Activated CD4-positive, CD25-positive, alpha-beta regulatory T cell (primary cell): ENCODE measurements at places on chromosomes 5 and 9.

DNA sequence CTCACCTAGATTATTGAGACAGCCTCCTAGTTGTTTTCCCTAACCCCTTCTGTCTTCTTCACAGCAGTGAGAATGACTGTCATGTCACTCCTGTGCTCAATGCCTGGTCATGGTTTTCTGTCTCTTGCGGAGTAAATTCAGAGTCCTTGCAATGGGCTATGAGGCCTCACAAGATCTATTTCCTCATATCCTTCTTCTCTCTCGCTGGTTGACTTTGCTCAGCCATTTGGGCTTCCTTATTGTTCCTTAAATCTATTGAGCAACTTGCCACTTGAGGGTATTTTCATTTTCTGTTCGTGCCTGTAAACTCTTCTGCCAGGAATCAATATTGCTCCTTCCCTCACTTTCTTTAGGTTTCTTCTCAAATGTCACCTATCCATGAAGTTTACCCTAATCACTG is 9.0 kb downstream of the PPP3R2 start:
- no peak for DNase-seq

- DNase-seq: no peak
These were observed 34.4 kb upstream of the SARDH start for GRCh38 chr9:133772581-133772980.

GRCh38 chr9:124355941-124356744 is 59.1 kb downstream of the PSMB7 start:
- no peak for DNase-seq

- no peak for DNase-seq
These were observed 98.7 kb downstream of the FANCC start for GRCh38 chr9:95218773-95219172.

DNA sequence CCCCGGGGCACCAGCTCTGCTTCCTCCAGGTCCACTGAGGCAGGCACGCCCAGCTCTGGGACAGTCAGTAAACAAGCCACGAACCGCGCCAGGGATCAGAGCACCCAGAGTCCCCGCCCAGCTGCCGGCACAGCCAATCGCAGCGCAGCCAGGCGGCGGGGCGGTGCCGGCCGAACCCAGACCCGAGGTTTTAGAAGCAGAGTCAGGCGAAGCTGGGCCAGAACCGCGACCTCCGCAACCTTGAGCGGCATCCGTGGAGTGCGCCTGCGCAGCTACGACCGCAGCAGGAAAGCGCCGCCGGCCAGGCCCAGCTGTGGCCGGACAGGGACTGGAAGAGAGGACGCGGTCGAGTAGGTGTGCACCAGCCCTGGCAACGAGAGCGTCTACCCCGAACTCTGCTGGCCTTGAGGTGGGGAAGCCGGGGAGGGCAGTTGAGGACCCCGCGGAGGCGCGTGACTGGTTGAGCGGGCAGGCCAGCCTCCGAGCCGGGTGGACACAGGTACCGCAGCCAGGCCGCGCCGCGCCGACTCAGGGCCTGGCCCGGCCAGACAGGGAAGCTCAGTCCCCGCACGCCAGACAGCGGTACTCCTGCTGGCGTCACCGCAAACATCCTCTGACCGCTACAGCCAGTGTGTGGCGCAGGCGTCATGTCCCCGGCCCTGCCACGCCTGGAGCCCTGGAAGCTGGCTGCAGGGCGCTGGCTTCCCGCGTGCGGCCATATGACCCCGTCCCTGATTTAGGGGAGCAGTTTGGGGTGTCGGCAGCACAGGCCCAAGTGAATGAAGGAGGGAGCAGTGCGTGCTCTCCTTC is at the start of gene CTSL:
Gene CTSL (plus strand): TSS at position 220 of the 810 bp plus-strand sequence. CDS start 1,485 bp downstream, outside the sequence.
- DNase-seq: peak; percentile 38

DNA sequence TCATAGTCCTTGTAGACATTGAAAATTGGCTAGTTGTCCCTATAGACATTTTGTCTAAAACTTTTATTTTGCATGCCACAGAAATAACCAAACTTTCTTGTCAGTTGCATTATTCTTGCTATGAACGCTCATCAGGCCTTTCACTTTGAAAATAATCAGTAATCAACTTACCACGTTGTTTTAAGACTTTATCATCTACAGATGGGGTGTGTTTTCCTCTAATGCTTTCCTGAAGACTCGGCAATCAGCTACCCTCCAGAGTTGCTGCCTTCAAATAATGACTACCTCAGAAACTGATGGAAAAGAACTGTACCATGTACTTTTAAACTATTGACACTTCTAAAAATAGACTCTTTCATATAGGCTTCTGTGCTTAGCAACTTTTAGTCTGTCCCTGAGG is 33.5 kb upstream of the HSPB3 start:
- DNase-seq: no peak

DNA sequence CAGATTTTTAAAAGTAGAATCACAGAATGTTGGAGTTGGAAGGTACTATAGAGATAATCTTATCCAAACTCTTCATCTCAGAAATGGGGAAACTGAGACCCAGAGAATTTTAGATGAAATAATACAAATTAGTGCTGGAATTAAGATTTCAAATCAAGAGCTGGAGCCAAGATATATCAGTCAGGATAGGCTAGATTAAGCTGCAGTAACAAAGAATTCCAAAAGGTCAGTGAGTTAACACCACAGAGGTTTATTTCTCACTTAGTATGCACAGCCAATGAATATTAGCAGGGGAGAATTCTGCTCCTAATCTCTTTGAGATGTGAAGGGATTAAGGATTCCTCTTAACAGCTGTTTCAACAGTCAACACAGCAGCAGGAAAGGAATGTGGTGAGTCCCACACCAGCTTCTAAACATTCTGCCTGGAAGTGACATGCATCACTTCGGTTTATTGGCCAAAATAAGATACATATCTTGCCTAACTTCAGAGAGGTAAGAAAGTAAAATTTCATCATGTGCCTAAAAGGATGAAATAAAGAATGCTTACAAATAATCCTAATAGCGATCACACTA is 136.8 kb downstream of the FRMD3 start:
- DNase-seq: no peak

GRCh38 chr9:37575001-37575400 is 1.2 kb downstream of the FBXO10 start:
- no peak for DNase-seq

DNA sequence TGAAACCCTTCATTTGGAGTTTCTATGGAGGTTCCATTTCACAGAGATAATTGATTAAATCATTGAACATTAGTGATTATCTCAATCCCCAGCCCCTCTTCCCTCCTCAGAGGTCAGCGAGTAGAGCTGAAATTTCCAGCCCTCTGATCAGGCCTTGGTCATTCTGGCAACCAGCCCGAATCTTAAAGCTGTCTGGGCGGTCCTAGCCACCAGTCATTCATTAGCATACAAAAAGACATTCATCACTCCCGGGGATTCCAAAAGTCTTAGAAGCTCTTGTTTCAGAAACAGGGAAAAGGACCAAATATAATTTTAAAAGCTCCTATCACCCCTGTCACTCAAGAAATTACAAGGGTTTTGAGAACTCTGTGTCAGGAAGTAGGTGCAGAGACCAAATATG is 41.3 kb downstream of the ZNF474 start:
- DNase-seq: no peak

GRCh38 chr9:111838439-111838838 is 43.7 kb upstream of the SHOC1 start:
- DNase-seq: no peak

DNA sequence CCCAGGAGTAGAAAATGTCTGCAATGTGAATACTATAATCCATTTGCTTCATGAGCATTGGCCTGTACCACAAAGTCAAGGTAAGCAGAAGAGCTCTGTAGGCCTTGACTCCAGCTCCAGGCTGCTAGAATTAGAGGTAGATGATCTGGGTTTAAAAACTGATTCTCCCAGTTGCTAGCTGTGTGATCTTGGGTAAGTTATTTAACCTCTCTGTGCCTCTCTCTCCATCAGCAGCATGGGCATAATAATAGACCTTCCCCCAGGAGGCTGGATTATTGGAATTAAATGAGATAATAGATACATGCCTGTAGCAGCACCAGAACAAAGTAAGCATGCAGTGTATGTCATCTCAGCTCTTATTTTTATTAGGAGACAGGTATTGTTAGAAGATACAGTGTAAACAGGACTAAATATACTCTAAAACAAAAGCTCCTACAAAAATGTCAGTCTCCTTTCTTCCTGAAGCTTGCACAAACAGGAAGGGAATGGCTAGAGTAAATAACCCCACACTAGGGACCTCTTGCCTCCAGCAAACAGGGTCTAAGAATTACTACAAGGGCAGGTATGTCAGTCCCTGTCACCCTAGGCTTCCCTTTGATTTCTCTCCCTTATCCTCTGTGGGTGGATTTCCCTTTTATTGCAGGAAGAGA is 57.5 kb downstream of the PSAT1 start:
- DNase-seq: no peak

- DNase-seq: no peak
These were observed 274.9 kb downstream of the NR3C1 start for GRCh38 chr5:143128412-143129071.

- DNase-seq: no peak
These were observed 59.5 kb upstream of the TMEM215 start for GRCh38 chr9:32723789-32724325.

- DNase-seq: no peak
These were observed 100.9 kb upstream of the SEMA6A start for GRCh38 chr5:116675626-116675910.

DNA sequence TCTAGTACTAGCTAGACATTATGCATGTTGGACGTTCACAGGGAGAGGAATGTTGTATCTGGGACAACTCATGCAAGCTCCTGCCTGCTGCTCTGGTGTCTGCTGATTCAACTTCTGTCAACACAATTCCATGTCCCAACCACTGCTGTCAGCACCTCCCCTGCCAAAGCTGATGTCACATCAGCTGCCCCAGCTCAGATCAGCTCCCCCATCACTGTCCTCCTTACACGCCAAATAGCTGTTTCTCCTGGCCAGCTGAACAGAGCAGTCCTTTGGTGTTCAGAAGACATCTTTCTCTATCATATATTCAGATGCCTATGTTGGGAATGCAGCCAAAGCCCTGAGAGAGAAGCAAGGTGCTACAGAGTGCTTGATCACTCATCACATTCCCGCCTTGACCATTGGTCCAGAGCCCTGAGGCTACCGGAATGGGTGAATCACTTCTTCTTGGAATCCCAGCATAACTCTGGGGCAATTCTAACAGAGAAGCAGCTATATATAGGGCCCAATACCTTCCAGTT is 223.3 kb downstream of the SEC61B start:
- DNase-seq: no peak

- DNase-seq: no peak
These were observed 133.1 kb downstream of the GABBR2 start for GRCh38 chr9:98575379-98576346.

- no peak for DNase-seq
These were observed 297.9 kb upstream of the EDIL3 start for GRCh38 chr5:84682531-84682930.

DNA sequence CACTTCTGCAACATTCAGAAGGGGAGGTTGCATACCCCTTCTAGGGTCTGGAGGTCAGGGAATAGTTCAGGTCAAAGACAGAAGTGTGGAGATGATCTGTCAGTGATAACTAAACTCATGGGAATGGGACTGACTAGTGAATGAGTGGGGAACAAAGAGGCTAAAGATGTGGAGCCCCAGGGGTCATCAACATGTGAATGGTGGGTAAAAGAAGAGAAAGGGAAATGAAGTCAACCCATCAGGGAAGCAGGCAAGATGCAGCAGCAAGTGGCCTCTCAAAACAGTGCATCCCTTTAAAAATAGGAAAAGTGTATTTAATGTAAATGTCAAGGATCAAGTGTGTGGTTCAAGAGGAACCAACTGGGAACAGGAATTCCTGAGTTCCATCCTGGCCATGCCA is 69.9 kb downstream of the PLPPR1 start:
- no peak for DNase-seq

DNA sequence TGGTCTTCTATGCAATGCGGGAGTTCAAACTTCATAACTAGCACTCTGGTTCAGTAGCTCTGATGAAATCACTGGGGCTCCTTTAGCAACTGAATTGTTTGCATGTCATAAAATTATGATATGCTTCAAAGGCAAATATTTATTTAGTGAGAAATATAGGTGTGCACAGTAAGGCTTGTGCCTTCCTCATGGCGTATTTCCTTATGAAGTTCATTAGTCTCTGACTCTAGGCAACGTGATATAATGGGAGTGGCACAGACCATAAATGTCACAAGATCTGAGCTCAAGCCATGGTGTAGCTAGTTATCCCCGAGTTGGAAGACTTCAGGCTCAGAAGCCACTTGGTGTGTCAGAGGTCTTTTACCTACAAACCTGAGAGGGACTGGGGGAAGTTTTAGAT is 35.5 kb downstream of the PIP5K1B start:
- no peak for DNase-seq
